ENCODE measurements at places on chromosomes 7 and 10.

- no peak for DNase-seq
These were observed 8.3 kb upstream of the MET start for GRCh38 chr7:116663744-116664143.

- DNase-seq = no peak
These were observed 287.9 kb upstream of the NEBL start for GRCh38 chr10:21184984-21185383.

DNA sequence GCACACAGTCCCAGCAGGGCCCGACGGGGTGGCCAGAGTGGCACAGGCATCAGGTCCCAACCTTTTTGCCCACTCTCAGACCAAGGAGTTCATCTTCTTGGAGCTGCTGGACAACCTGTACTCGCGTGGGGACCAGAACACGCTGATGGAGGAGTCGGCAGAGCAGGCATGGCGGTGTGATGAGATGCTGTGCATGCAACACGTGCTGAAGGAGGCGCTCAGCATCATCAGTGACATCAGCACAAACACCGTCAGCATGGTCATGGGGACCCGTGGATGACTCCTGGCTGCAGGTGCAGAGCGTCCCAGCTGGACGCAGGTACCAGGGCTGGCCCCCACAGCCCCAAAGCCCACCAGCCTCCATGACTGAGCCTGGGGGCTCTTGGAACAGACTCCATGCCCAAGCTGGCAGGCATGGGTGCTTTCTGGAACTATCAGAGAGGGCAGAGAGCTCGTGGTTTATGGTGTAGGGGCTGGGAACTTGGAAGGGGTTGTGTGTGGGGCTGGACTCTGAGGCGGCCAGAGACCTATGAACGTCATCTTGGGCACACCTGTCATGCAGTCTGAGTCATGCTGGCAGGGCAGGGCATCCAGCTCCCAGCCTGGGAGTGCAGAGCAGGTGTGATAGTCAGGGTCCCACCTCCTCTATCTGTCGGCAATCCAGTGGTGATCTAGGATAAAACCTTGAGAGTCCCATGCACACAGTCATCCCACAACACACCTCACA, 8.2 kb upstream of the MTPAP start:
- DNase-seq = no peak

- DNase-seq = no peak
These were observed 70.1 kb downstream of the TNS3 start for GRCh38 chr7:47511699-47512370.

- DNase-seq = no peak
These were observed 25.0 kb downstream of the RTKN2 start for GRCh38 chr10:62243647-62243997.

GRCh38 chr7:152462995-152463708, 27.3 kb upstream of the KMT2C start:
- DNase-seq = no peak
